B cell (primary cell): ENCODE measurements at places on chromosomes 2 and 18. TPM values are rescaled to one million over a fixed set of nuclear protein-coding genes. Genes with fewer than 3 reads are reported as not detected.

The GALNT13 gene
- not detected in 2 replicates for polyA plus RNA-seq

- H3K27me3 ChIP-seq: no peaks in the 10 kb centered on the region
- DNase-seq: no peak
- H3K36me3 ChIP-seq: no peaks in the 10 kb centered on the region
- no peak overlapping the region for H3K4me3 ChIP-seq
These were observed 16.5 kb upstream of the TTC39C start for GRCh38 chr18:23998018-23998417.

DNA sequence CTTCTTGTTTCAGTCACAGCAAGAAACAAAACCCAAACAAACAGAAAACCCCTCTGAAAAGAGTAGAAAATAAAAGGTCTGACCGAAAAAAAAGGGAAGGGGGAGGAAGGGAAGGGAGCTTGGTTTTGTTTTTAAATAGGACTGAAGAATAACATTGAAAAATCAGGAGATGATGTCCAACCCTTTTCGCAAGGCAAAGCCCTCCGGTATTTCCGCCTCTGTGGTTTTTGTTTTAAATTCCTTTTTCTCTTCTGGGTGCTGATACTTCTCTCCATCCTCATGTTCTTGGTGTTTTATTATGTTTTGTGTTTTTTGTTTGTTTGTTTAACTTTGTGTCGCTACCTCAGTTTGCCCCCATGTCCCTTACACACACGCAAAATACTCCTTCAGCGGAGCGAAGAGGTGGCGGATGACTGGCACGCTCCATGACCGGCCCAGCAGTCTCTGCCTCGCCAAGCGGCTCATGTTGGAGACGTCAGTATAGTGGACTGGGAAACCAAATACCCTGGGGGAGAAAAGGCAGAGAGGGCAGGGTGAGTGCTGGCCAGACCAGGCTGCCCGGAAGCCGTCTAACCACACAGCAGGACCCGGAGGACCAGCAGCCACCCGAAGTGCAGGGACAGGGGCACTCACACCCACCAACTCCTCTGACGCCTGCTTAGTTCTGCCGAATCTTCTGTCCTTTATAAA, 65.7 kb upstream of the POMC start:
- H3K27me3 ChIP-seq: no peaks in the 10 kb centered on the region
- no peak overlapping the region for H3K27ac ChIP-seq
- H3K4me3 ChIP-seq: no peak overlapping the region
- H3K36me3 ChIP-seq: peaks cover 1% of the 10 kb centered on the region
- no peaks in the 10 kb centered on the region for H3K4me1 ChIP-seq
- DNase-seq: no peak

The RAPGEF4 gene
- 0.30 and 0.99 TPM in 2 replicates for polyA plus RNA-seq

DNA sequence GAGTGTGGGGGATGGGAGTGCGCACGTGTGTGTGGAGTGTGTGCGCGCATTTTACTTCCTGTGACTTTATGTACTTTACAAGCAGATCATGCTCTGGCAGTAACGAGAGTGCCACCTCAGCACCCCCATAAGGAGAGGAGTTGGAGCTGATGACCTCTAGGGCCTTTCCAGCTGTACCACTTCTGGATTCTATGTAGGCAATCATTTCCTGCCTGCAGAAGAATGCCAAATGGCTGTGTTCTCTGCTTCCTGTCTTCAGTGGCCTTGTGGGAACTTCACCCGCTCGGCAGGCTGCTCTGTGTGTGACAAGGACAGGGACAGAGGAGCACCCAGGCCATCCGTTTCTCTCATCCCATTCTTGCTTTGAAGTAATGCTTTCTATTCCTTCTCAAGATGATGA, 22.8 kb upstream of the ZNF385B start:
- no peaks in the 10 kb centered on the region for H3K36me3 ChIP-seq
- no peaks in the 10 kb centered on the region for H3K4me1 ChIP-seq
- DNase-seq: no peak
- no peak overlapping the region for H3K27ac ChIP-seq
- no peak overlapping the region for H3K4me3 ChIP-seq
- H3K27me3 ChIP-seq: no peaks in the 10 kb centered on the region

DNA sequence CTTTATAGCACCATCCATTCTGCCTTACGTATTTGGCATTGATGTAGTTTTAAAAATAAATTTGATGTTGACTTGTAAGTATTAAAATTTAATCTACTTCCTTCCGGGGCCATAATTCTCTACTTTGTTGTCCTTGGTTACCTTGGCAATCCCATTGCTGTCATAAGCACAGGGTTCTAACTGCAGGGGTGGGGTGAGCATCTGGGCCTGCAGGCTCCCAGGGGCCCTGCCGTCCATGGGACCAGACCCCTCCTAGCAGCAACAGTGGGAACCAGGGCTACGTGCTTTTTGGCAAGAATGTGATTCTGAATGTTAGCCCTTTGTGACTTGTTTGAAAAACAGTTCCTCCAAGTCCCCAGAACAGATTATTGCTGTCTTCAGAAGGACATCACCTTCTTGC, 4.9 kb downstream of the ASAP2 start:
- H3K36me3 ChIP-seq: no peaks in the 10 kb centered on the region
- H3K27me3 ChIP-seq: no peaks in the 10 kb centered on the region
- no peak for DNase-seq

The LYG2 gene
- not detected in 2 replicates for polyA plus RNA-seq

The RNF125 gene
- 7.7 and 12.1 TPM in 2 replicates for polyA plus RNA-seq
